Activated CD8-positive, alpha-beta T cell treated with anti-CD3 and anti-CD28 coated beads, Interleukin-2, amount 10 ng/mL, durations not matched to agents 7 days and 5 days (primary cell): ENCODE measurements at places on chromosomes 12 and 14.

- DNase-seq, result no peak
These were observed 143.7 kb upstream of the FRMD6 start for GRCh38 chr14:51507906-51508511.

DNA sequence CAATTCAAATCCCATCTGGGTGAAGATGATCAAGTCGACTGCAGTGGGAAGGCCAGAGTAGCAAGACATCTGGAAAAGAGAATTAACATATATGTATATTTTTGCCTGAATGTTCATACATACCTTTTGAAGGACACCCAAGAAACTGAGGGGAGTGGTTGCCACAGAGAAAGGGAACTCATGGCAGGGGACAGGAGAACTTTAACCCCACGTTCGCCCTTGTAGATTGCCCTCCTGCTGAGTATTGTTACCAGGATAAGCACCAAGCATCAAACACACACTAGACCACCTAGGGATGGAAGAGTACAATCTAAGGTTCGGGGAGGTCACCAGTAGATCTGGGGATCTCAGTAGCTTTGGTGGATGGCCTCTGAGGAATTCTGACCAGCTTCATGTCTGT is 9.7 kb downstream of the KRT1 start:
- no peak for DNase-seq

GRCh38 chr12:88566430-88566829 is 13.8 kb downstream of the KITLG start:
- DNase-seq, result no peak

DNA sequence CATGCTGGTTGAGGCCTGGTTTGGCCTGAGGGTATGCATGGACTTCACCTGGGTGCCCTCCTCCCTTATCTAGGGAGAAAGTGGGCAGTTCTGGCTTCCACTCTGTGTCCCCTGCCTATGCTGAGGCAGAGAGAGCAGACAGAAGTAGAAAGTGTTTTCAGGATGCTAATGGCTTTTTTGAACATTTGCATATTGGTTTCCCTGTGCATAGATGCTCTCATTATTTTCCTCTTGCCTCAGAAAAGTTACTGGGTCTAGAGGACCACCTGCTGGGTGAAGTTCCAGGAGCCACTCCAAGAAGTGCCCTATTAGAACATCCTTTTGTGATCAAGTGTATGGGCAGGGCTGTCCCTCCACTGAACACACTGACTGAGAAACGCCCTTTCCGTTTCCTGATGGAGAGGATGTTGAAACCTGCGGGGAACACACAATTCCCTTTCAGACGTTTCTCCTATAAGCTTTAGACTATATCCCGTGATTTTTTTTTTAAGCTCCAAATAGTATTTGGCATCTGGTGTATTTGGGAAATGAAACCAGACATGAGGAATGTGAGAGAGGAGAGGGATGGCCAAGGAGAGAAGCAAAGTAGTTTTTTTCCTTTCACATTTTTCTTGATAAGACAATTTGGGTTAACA is 66.6 kb downstream of the DAAM1 start:
- no peak for DNase-seq

DNA sequence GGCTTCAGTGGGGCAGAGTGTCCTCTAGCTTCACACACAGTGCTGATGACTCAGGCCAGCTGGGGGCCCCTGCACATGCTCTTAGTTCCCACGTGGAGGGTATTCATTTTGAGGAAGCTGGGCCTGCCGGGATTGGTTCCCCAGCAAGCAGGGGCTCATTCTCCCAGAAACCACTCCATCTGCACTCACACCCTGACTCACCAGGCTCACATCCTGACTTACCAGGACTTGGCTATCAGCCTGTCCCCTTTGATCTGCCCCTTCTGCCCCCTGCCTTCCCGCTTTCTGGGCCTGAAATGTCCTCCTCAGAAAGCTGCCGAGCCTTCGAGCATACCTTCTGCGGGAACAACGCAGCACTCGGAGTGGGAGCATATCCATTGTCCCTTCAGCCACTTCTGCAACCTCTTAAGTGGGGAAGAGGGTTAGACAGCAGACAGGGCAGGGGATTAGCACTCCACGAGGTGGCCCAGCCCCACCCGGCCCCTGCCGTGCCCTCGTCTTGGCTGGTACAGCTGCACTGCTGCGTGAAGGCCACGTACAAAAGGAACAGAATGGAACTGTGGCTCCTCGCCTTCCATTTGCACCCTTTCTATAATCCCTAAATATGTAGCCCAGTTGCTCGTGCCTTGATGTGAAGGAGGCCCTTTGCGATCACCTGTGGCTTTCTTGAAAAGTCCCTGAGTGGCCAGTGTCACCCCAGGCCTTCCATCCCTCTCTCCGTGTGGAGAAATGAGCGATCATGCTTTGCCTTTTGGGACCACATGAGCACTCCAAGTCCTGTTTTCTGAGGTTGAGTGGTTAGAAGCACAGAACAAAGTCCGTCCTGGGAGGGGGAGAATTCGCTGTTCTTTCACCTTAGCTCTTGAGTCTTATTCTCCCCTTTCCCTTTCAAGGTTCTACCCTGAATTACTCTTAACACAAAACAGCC is 26.1 kb downstream of the TPCN1 start:
- DNase-seq, result no peak

- no peak for DNase-seq
These were observed 9.7 kb downstream of the RHOF start for GRCh38 chr12:121783766-121784165.

GRCh38 chr12:25958428-25959070 is at the start of gene RASSF8:
TSS of gene RASSF8 (plus strand) at chr12:25958682. CDS start at chr12:26055344, 96,662 bp downstream.
- peak; percentile 29 for DNase-seq

DNA sequence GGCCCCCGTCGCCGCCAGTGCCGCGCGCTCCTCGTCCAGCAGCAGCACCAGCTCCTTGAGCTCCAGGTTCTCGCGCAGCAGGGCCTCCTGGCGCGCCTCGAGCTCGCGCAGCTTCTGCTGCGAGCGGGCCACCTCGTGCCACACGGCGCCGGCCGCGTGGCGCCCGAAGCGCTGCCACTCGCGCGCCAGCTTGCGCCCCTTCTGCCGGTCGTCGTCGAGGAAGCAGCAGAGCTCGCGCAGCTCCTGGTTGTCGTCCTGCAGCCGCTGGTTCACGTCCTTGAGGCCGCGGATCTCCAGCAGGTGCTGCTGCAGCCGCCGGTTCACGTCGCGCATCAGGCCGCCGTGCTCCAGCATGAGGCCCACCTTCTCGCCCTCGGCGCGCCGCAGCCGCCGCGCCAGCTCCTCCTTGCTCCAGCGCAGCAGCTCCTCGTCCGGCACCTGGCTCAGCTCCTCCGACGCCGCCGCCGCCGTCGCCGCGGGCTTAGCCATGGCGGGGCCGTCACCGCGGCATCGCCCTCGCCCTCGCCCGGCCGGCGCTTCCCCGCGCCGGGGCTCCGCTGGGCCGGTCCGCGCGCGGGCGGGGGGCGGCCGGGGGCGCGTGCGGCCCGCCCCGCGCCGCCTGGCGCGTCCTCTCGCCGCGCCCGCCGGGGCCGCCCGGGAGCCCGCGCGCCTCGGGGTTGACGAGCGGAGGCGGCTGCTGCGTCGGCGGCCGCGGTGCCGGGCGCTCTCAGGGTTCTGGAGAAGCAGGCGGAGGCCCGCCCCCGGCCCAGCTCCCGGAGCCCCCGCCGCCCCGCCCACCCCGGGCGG is at the start of gene CCDC85C:
CCDC85C (minus strand) TSS at position 737 of the 807 bp plus-strand sequence; CDS start at position 489, 248 bp downstream.
- peak; percentile 54 for DNase-seq

- DNase-seq, result no peak
These were observed 34.3 kb upstream of the LRRC10 start for GRCh38 chr12:69645031-69645430.

GRCh38 chr12:111368291-111368787 is 556 bp downstream of the PHETA1 start:
- DNase-seq, result no peak

GRCh38 chr12:12467688-12468261 is 94.9 kb downstream of the DUSP16 start:
- DNase-seq, result no peak

GRCh38 chr14:38138473-38139138 is 69.1 kb upstream of the SSTR1 start:
- no peak for DNase-seq

- peak; percentile 87 for DNase-seq
These were observed at the start of gene LRP10 for GRCh38 chr14:22871224-22872032. TSS of gene LRP10 (plus strand) at chr14:22871740. CDS start at chr14:22872304, 564 bp downstream.

DNA sequence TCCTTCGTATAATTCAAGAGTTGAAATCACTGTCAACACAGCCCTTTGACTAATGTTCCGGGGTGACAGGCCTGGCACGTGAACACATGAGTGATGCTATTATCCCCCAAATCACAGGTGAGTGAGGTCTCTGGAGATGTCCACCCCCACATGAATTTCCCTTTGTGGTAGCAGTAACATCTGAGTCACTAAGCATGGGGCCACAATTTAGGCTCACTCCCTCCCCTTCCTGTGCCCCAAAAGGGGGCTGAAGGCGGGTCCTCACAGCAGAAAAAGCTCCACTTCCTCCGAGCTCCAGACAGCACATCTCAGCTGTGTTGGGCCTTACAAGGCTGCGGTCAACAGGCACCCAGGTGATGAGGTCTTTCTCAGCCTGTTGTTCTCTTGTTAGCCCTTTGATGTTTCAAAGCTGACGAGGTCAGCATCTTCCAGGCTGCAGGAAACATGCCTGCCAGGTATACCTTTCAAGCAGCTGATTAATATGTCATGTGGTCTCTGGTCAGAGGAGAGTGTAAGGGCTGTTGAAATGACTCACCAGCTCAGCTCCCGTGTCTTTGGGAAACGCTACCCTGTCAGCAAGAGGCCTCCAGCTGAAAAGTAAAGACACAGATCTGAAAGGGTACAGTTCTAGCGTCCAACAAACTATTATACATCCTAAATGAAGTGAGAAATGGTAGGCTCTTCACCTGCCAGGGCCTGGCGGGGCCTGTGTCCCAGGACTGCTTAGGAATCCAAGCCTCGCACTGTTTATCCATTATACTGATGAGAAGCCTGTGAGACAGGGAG is 107.3 kb downstream of the ZFP36L1 start:
- peak; percentile 88 for DNase-seq

- no peak for DNase-seq
These were observed 92.7 kb downstream of the ITPK1 start for GRCh38 chr14:93023039-93023438.

DNA sequence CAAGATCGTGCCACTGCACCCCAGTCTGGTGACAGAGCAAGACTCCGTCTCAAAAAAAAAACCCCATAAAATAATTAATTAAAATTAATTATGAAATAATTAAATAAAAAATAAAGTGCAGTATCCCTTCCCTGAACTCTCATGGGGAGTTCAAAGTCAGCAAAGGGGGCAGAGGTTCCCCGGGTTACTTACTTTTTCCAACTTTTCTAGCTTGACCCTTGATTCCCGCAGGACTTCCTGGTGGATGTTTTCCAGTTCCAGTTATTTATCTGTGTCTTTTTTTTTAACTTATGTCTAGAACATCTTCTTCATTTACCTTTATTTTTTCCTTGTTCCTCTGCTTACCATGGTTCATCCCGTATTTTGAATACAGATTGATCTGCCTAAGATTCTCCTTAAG is 197.4 kb downstream of the EPS8 start:
- no peak for DNase-seq

DNA sequence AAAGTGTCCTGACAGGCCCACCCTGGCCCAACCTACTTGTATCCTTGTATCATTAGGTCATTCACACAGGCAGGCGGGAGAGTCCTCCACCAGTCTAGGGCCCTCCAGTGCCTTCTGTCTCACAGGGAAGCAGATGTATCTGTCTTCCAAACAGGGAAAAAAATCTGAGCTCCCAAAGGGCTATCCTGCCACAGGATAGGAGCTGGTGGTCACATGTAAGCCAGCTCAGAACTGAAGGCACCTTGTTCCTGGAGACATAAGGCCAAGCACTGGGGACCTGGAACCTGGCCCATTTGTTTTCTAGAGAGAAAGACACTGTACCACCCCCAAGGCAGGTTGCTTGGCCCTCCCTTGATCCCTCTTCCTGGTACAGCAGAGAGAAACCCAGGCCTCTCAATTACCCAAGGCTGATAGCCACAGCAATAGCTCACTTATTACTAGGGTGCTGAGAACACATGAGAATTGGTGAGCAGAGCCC is 19.4 kb upstream of the PLEKHH1 start:
- DNase-seq, result no peak
